ENCODE measurements at places on chromosomes 4 and X. TPM values are rescaled to one million over a fixed set of nuclear protein-coding genes. Genes with fewer than 3 reads are reported as not detected.

The LINC00632 gene
- 2.6 TPM for total RNA-seq

The PFKFB1 gene
- not detected for total RNA-seq

The ARX gene
- not detected for total RNA-seq

The MAGEA10 gene
- total RNA-seq: not detected

The DUX4 gene
- total RNA-seq: not detected

The GYPA gene
- total RNA-seq: not detected

The BEX2 gene
- 1.5 TPM for total RNA-seq

The PPEF1 gene
- total RNA-seq: not detected

The PROM1 gene
- 0.30 TPM for total RNA-seq

The DBET gene
- not detected for total RNA-seq

The BGN gene
- 15.7 TPM for total RNA-seq

The SPANXA2 gene
- not detected for total RNA-seq
